OCI-LY7 (cell line): ENCODE measurements at places on chromosomes 7 and 10.

DNA sequence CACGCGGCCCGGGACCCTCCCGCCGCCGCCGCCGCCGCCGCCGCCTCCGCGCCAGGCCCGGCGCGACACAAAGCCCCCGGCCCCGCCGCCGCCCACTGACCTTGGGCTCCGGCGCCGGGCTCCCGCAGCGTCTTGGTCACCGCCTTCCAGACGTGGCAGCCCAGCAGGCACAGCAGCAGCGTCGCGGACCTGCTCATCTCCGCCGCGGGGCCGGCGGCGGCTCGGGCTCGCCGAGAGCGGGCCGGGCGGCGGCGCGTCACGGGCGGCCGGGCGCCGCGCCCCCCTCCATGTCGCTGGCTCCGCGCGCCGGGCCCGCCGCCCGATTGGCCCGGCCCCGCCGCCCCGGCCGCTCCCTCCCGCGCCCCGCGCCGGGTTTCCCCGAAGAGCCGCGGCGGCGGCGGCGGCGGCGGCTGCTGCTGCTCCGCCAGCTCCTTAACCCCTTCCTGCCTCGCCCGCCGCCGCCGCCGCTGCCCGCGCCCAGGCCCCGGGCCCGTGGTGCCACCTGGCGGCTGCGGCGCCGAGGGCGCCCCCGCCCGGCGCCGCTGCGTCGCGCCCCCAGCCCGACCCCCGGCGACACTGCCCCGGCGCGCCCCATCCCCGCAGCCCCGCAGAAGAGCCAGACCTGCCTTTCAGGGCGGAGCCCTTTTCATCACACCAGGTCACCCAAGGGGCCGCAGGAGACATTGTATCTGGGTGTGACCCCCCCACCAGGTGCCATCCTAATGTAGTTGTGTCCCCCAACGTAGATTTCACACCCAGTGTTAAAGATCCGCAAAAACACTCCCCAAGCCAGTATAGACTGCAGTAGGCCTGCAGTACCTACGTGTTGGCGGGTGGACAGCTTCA is at the start of gene FAM171A1:
Gene FAM171A1 (minus strand): TSS at position 434 of the 846 bp plus-strand sequence. CDS start 237 bp downstream, at position 197.
- no peak for DNase-seq

GRCh38 chr7:48096273-48096672 is 7.2 kb downstream of the UPP1 start:
- DNase-seq, result no peak

DNA sequence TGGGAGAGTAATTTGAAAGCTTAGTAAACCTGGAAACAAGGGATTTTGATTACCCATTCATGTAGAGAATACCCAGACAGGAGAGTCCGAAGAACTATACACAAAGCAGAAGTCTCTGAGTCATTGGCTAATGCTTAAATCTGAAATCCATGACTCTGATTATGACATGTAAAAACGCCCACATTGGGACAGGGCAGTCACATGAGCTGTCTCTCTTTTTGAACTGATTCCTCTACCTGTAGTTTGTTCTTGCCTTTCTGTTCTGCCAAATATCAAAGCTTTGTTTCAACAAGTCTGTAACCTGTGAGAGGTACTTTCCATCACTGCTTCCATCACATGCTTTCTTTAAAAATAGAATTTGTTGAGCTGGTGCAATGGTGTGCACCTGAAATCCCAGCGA is 4.3 kb upstream of the GPNMB start:
- no peak for DNase-seq

- no peak for DNase-seq
These were observed 87.1 kb downstream of the DYNC1I1 start for GRCh38 chr7:95859429-95859828.

DNA sequence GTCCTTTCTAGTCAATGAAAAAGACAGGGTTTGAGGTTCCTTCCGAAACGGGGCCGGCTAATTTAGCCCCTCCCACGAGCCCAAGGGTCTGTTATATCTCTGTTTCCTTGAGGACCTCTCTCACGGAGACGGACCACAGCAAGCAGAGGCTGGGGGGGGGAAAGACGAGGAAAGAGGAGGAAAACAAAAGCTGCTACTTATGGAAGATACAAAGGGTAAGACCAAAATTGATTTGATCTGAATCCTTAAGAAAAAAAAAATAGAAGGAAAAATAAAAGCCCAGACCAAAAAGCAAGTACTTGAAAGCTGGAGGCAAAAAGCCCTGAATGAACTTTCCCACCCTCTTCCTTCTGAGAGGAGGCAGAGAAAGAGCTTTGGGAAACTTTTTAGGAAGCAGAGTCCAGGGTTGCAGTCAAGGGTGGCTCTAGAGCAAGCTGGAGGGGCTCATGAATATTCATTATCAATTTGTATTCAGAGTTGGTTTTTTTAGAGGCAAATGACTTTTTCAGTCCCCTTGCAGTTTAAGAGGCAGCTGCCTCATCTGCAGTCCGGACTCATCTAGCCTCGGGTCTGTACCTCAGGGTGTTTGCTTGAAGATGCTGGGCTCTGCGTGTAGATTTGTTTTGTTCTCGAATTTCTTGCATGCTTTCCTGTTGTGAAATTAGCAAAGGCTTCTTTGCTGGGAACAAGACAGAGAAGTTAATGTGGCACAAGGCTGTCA is at the start of gene ENTPD1:
Gene ENTPD1 (plus strand): TSS at position 123 of the 721 bp plus-strand sequence. CDS start 77 bp downstream, at position 200.
- peak; percentile 64 for DNase-seq

GRCh38 chr7:46745707-46746090 is 824.6 kb upstream of the IGFBP3 start:
- DNase-seq, result no peak

- no peak for DNase-seq
These were observed 19.0 kb downstream of the GIMAP4 start for GRCh38 chr7:150586068-150586784.

GRCh38 chr7:37109016-37109683 is 339.5 kb downstream of the ELMO1 start:
- no peak for DNase-seq

DNA sequence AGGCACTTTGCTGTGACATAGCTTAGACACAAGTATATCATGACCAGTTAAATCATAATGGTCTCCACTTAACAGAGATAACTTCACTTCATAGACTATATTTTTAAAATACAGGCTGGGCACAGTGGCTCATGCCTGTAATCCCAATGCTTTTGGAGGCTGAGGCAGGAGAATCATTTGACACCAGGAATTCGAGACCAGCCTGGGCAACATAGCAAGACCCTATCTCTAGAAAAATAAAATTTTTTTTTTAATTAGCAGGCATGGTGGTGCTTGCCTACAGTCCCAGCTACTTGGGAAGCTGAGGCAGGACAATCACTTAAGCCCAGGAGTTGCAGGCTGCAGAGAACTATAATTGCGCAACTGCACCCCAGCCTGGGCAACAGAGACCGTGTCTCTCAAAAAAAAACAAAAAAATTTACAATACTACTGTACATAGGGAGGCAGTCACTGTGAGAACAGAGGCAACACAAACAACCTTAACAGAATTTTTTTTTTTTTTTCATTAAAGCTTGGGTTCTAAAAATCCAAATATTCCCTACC is 105.1 kb downstream of the USP6NL start:
- no peak for DNase-seq

GRCh38 chr10:17645621-17646345 is 1.8 kb downstream of the STAM start:
- DNase-seq, result peak; percentile 7
